ENCODE measurements at places on chromosomes 16 and 17. TPM values are rescaled to one million over a fixed set of nuclear protein-coding genes. Genes with fewer than 3 reads are reported as not detected.
A peak's percentile ranks its signal among the peaks of the same experiment; 100 is the strongest.

DNA sequence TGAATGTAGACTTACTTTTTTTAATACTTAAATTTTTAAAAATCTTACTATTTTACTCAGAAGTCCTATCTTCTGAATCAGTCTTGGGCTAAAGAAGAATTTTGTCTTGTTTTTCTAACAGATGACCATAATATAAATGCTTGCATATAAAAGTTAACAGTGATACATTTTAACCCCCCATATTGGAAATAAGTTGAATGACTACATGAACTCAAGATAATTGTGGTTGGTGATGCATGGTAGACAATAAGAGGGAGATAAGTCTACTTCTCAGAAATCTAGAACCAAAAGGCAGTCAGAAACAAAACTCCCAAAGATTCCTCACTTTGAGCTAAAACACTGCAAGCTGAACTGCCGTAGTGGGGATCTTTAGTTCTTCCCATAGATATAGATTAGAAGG lies 868.4 kb upstream of the SOX9 start:
- no peak for DNase-seq

- DNase-seq: no peak
Observed at GRCh38 chr17:31513731-31514427, 122.4 kb downstream of the RAB11FIP4 start.

Gene GCGR
- 7.8 TPM for total RNA-seq

GRCh38 chr16:303760-304505 lies 21.0 kb downstream of the PDIA2 start:
- no peak for DNase-seq

Gene GUCY2D
- total RNA-seq: not detected

DNA sequence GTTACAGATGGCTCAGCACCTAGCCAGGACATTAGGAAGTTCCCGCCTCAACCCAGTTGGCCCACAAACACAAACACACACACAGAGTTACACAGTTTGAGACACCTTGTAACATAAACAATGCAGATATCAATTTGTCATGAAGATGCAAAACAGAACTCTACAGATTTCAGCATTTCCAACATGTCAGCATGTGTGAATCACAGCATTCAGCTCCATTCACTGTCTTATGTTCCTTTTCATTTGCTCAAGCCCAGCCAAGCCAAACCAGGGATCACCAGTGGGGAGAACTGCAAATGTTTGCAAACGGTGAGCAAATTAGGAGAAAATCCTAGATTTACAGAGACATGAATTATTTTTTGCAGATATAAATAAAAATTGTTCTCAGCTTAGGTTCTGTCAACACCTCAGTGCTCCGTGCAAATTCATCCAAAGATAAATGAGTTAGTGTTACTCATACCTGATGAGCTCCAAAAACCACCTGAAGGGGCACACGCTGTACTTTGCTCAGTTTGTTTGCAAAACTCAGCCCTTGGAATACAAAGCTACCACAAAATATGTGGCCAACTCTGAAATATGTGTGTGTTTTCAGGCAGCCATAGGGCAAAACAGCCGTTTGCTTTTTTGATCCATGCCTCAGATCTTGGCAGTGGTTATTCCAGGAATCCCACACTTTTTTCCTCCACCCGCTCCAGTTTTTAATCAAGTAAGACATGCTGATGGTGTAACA lies 16.3 kb upstream of the COX10 start:
- DNase-seq: no peak

DNA sequence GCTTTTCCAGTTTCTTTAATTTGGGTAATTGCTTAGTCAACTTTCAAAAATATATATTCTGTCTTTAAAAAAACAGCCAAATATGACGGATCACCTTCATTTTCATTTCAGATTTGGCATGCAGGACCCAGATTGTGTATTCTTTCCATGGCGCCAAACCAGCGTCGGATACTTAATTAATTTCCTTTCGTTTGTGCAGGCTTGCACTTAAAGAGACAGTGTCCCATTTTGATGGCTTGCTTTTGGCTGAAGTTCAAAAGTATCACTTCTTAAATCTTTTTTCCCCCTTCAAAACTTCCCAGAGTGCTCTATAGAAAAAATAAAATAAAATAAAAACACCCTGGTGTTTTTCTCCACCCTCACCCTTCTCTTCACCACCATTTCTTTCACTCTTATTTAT lies 394.5 kb upstream of the SOX9 start:
- DNase-seq: no peak

Gene ABCC6
- total RNA-seq: 5.1 TPM

Gene CD79B
- 5.3 TPM for total RNA-seq

Gene DRC7
- not detected for total RNA-seq

- peak; percentile 77 for DNase-seq
Observed at GRCh38 chr17:20095336-20096080, 86.3 kb downstream of the SPECC1 start.

GRCh38 chr17:1949754-1950153 lies 75.4 kb downstream of the RTN4RL1 start:
- DNase-seq: no peak
